ENCODE measurements at places on chromosomes 2 and 18.

DNA sequence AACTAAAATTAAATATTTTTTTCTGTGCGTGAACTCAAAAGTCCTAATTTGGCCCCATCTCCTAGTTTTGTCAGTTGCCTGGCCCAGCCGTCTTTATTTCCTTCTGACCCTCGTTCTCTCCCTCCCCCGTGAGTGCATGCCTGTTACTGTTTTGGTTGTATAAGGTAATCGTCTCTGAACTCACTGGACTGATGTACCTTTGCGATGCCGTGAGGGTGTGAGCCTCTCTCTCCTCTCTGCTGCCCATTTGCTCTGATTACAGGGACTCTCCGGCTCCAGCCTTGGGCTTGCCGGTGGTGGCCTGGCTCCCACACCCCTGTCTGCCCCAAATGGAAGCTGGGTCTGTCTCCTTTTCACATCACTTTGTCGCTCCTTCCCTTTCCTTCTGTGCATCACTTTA, 66.5 kb upstream of the RBM44 start:
- DNase-seq = no peak

- no peak for DNase-seq
Observed at GRCh38 chr2:232588680-232589585, 38.4 kb downstream of the EIF4E2 start.

GRCh38 chr18:12315490-12315889, 7.4 kb downstream of the TUBB6 start:
- no peak for DNase-seq

- DNase-seq = no peak
Observed at GRCh38 chr2:185185044-185185443, 553.6 kb upstream of the FSIP2 start.

DNA sequence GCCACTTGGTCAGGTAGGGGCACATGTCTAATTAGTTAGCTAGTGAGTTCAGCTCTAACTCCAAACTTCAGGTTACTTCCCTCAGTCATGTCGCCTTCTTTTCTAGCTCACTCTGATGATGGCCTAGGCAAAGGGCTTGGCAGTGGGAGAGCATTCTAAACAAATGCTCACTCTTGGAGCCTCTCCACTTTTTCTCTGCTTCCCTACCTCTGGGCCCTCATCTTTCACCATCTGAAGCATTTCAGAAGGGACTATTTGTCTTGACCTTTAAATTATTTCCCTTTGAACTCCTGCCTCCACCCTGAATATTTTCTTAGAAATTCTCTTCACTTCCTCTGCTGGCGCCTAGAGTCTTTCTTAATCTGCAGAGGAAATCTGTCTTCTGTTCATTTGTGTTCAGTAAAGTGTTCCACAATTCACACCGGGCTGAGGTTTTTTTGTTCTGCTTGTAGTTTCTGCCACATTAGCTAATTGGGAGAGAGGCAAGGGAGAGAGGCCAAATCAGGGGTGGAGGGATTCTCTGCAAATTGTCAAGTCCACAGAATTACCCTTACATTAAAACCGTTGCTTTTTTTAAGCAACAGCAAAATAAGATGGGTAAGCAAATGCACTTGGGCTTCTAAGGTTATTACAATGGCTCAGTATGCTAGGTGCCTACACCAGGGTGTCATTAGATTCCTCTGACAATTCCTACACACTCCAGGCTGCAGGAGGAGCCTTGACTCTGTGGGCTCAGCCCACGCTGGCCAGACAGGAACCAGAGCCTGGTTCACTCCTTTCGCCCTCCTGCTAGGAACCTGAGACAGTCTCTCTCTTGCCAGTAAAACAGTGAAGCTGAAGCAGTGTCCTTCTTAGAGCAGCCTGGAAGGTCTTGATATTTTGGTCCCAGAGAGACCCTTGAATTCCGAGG, 5.5 kb downstream of the MSGN1 start:
- DNase-seq = no peak

DNA sequence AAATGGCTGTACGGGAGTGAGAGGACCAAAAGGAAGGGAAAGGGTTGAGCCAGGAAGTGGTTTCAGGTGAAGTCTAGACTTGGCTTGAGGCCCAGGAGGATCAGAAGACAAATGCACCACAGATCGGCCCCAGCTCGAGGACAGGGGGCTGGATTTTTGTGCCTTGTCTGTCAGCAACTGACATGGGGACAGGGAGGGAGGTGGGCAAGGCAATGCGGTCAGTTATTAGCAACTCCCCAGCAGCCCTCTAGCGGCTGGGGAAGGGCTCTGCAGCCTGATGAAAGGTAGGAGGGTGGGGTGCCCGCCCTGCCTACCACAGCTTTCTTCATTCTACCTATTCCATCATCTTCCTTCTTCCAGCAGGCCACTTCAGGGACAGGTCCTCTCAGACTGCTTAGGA, 50.0 kb downstream of the CPO start:
- no peak for DNase-seq

GRCh38 chr18:74276609-74277008, 15.2 kb downstream of the CYB5A start:
- DNase-seq = no peak

DNA sequence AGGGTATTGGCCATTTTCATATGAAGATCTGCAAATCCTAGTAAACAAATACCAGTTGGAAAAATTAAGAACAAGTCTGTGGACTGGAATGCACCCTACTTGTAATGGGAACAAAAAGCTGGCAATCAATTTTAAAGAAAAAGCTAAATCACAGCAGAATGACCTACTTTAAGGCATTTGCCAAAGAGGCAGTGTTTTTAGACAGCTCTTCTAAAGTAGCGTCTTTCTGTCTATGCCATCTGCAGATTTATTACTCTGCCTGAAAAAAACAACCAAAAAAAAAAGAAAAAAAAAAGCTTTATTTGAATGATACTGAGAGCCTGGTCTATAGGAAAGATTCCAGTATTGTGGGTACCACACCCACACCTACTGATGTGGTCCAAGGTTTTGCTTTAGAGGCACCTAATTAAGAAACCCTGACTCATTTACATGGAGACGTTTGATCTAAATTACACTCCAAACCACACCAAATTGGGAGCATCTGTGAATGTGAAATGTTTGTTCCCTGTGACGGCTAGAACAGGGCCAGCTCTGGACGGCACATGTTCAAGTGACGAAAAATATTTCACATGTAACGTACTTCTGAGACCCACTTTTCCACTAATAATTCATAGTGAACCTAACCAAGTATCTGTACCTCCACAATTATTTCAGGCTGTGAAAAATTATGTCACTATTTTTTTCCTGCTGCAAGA, 597.1 kb downstream of the ARHGAP15 start:
- DNase-seq = no peak

DNA sequence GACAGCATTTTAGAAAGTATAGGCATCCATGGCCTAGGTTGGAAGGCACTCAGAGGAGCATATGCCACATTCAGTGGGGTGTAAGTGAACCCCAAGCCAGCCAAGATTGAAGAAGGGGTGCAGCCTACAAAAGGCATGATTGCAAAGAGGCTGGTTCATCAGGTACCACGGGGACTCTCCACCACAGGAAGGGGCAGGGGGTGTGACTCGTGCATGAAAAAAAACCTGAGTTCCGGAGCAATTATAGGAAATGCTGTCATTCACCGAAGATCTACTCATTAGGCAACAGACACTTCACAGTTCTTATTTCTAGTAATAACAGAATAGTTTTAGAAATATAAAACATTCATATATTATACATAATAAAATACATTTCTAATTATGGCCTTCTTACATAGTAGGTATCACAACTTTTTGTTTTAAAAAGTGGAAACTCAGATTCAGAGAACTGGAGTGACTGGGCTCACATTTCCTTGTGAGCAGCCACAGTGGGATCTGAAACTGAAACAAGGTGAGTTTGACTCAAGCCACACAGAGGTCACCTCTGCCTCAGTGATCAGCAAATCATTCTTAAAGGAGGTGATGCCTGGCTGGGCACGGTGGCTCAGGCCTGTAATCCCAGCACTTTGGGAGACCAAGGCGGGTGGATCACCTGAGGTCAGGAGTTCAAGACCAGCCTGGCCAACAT, 188.4 kb upstream of the GYPC start:
- no peak for DNase-seq

DNA sequence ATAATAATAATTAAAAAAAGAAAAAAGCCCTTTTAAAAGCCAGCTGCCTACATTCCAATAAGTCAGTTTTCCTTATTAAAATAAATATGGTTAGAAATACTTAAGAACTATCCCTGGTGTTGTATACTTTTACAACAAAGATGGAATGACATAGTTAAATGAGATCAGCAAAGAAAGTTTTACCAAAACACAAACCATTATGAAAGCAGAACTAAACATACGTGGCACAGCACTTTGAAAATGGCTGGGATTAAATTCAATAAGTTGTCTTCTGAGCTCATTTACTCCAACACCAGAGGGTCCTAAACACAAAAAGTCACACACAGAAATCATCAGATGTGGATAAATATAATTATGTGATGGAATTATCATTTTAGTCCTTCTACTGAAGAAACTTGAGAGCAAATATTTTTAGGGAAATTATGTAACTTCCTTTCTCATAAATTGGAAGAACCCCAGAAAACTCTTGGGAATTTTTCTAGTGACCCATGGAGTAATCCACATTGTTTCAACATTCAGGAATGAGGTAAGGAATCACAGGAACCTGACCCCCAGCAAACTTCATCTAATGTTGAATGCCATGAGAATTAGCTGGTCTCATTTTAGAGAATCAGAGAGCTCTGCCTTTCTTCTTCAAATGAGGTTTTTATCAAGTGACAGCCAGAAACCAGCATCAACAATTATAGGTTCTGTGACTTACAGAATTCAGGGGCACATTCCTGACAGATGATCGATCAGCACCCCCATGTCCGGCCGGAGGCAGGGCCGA, 11.5 kb upstream of the TMEM237 start:
- DNase-seq = no peak

- no peak for DNase-seq
Observed at GRCh38 chr2:11079136-11079824, 76.0 kb upstream of the SLC66A3 start.

DNA sequence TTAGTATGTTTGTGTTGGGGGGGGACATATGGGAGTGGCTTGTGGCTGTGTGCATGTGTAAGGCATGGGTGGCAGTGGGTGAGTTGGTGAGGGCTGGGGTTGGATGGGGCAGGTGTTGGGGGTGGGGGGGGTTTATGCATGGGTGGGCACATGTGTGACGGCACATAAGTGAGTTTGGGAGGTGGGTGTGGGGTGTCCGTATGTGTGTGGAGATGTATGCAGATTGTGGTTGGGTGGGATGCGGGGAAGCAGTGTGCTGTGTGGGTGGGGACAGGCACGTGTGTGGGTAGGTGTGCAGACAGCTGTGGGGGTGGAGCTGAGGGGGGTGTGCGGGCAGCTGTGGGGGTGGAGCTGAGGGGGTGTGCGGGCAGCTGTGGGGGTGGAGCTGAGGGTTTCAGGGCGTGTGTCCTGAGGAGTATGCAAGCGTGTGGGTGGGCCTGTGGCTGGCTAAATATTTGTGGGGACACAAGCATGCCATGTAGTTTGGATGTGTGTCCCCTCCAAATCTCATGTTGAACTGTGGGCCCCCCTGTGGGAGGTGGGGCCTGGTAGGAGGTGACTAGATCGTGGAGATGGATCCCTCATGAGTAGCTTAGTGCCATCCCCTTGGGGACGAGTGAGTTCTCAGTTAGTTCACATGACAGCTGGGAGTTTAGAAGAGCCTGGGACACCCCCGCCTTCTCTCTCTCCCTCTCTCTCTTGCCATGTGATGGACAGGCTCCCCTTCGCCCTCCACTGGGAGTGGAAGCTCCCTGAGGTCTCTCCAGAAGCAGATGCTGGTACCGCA, 59.4 kb downstream of the ANKMY1 start:
- no peak for DNase-seq

DNA sequence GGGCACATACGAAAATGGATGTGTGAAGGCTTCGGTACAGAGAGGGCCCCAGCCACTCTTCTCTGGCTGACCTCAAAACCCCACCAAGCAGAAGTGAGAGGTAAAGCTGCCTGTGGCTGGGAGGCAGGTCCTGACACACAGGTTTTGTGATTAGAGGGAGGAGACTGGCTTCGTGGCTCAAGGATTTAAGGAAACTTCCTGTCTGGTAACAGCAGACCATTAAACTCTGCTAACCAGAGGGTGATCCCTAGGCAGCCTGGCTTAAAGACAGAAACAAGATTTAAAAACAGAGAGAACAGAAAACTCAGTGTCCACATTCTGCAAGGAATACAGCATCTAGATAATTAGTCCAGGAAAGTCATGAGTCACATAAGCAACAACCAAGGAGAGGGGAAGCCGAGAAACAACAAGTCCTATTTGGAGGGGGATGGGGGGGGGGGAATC, 101.9 kb downstream of the NFATC1 start:
- DNase-seq = no peak
